ENCODE measurements at places on chromosomes 4 and X. TPM values are rescaled to one million over a fixed set of nuclear protein-coding genes. Genes with fewer than 3 reads are reported as not detected.

GRCh38 chr4:177271915-177272766, 37.5 kb upstream of the NEIL3 start:
- no peak for DNase-seq

GRCh38 chr4:145536044-145536443, 54.4 kb downstream of the SMAD1 start:
- DNase-seq, result no peak

GRCh38 chr4:20666012-20666860, 34.0 kb upstream of the PACRGL start:
- no peak for DNase-seq

DNA sequence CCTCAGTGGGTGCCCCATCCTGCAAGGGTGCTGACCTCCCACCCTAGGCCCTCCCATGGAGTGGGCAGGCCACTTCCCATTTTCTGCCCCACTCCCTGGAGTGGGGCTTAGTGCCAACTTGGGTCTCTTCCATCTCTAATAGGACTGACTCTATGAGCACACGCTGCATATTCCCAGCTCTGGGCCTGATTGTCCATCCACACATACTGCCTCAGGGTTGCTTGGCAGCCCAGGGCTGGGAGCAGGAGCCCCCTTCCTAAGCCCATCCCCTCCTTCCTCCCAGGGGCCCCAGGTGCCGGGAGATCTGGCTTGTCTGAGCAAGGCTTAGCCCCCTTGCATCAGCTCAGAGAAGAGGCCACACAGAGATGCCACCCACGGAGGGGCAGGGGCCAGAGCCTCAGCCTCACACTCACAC, 55.1 kb downstream of the PJA1 start:
- DNase-seq, result no peak

- no peak for DNase-seq
Measured at GRCh38 chrX:145677109-145677817, 140.4 kb upstream of the SLITRK2 start.

- no peak for DNase-seq
Measured at GRCh38 chrX:40508560-40508959, 72.2 kb upstream of the ATP6AP2 start.

GRCh38 chr4:157280673-157281072, 60.1 kb downstream of the GRIA2 start:
- DNase-seq, result no peak

DNA sequence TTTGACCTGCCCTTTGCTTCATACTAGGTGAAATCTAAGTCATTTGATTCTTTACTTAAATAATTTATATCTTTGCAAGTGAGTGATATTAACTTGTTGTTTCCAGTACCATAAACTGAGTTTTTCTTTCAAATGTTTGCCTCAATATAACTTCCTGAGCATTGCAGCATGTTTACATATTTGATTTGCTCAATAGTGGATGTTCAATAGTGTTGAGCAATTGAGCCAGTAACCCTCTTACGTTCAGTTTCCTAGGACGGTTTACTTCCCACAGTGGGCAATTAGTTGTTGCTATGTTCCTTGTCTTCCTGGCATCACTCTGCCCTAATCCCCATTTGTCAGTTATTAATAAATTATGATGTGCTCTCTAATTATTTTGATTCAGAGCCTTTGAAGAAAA, 278.5 kb downstream of the EPHA5 start:
- no peak for DNase-seq

GRCh38 chr4:172631832-172632231, 536.8 kb upstream of the GALNT7 start:
- DNase-seq, result no peak

DNA sequence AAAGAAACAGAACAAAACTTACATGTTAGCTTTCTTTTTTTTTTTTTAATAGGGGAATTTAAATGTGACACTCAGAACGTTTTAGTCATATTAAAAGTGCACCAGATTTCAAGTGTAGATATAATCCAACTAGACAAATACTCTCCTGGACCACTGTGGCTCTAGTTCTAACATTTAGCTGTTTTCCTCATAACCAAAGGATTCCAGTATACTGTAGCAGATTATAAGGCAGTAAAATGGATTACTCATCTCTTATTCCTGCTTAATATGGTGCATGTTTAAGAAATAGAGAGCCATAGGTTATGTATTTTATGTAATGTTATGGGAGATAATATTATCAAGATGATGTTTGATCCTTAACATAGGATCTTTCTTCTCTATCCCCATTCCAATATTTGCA, 1339.5 kb upstream of the AGA start:
- DNase-seq, result no peak

DNA sequence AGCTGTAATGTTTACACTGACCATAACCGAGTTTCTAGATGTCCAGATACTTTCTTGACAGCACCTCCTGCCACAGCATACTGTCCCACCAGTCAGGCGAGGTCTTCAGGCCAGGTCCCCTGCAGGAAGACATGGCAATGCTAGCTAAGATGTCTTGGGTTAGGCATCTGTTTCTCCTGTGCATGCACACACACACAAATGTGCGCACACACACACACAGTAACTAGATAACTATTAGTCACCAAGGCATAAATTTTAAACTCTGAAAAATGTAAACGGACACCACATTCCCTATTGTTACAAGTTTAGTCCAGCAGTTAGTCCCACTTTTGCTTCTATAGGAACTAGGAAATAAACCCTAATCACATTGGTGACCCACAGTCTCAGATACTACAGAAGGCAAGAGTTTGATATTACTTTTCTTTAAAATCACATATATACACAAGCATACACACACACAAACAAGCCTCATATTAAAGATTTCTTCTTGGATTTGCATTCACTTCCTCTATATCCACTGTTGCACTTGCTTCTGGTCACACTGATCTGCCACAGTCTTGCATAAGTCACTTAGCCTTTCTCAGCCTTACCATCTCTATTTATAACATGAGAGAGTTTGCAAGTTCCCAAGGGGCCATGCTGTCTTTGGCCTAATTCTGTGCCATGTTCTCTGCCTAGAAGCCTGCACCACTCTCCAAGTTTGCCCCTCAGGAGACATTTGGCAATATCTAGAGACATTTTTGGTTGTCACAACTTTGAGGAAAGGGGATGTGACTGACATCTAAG, 32.2 kb downstream of the IL21 start:
- DNase-seq, result no peak

- no peak for DNase-seq
Measured at GRCh38 chrX:154444755-154445246, 860 bp downstream of the FAM50A start.

- DNase-seq, result peak; percentile 34
Measured at GRCh38 chr4:15649914-15650545, 5.1 kb downstream of the FBXL5 start.

GRCh38 chrX:154329294-154329693, 33.7 kb downstream of the TKTL1 start:
- no peak for DNase-seq

DNA sequence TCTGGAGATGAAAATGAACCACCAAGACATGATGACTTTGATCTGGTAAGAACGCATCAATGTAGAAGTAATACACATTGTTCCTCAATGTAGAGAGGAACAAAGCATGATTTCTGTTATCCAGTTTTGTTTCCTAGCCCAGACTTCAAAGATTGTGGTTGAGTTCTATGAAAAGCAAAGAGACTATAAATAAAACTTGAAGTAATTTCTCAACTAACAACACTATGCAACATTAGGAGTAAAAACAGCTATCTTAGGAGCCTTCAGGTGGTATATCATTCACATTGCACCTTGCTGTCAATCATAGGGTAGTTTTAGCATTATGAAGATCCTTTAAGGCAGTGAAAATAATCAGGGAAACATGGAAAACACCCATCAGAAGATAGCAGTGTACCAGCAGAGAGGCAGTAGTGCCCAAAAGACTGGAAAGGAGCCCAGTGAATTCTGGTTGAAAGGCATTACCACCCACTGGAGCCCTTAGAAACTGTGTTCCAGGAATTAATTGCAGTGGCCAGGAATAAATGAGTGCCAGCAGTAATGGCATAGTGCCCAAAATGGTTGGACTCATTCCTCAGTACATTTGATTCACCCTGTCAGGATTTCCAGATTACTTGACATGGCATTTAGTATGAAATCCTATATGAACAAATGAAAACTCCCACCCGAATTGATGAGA, 300.7 kb upstream of the CXXC4 start:
- DNase-seq, result no peak

- DNase-seq, result no peak
Measured at GRCh38 chr4:115918149-115918548, 804.7 kb upstream of the NDST4 start.

- DNase-seq, result no peak
Measured at GRCh38 chr4:176230836-176231235, 35.5 kb upstream of the SPATA4 start.

DNA sequence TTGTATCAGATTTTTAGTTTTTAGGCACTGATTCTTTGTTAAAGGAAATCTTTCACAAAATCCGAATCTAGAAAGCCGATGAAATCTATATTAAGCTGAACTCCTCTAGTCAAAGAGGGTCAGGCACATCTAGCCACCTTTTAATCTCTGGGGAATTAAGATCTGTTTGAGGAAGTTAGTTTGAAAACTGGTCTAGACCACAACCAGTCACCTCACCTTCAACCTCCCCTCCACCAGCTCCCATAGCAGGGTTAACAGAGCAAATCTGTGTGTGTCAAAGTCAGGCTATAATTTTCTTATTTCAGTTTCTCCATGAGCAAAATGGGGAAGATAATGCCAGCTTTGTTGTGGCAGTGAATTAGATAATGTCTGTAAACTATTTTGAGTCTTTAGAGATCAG, 110.0 kb upstream of the IGFBP7 start:
- DNase-seq, result no peak

GRCh38 chrX:42027367-42028000, 104.1 kb upstream of the CASK start:
- DNase-seq, result no peak

- DNase-seq, result peak; percentile 51
Measured at GRCh38 chr4:83282049-83282535, 2.5 kb downstream of the COQ2 start.

DNA sequence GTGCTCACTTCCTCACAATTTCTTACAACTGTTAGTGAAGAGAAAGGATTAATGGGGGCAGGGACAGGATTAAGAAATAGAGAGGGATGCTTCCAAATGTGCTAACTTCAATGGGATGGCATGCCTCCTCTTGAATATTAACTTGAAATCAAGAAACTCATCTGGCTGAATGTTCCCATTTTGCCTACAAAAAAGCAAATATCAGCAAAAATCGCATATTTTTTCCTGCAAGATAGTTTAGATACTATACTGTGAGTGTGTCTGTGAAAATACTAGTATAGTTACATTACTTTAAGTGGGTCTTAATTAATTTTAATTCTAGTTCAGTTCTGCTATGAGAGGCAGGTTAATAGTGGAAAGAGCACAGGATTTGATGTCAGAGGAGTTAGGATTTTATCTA, 4.9 kb downstream of the PAICS start:
- no peak for DNase-seq

GRCh38 chr4:14399848-14400247, 602.4 kb upstream of the CPEB2 start:
- no peak for DNase-seq

- DNase-seq, result no peak
Measured at GRCh38 chrX:55130481-55130880, 41.7 kb downstream of the PAGE2 start.

Gene CWH43
- total RNA-seq, result 1.2 TPM

Gene COX18
- total RNA-seq, result 38.0 TPM

Gene GYPA
- total RNA-seq, result not detected

Gene UGT2B15
- not detected for total RNA-seq

Gene MYOZ2
- 4.3 TPM for total RNA-seq

Gene MMRN1
- 4.8 TPM for total RNA-seq

Gene FGFRL1
- 25.6 TPM for total RNA-seq

Data from testis (tissue), 5 donors.